ENCODE measurements at places on chromosomes 6 and 20.

DNA sequence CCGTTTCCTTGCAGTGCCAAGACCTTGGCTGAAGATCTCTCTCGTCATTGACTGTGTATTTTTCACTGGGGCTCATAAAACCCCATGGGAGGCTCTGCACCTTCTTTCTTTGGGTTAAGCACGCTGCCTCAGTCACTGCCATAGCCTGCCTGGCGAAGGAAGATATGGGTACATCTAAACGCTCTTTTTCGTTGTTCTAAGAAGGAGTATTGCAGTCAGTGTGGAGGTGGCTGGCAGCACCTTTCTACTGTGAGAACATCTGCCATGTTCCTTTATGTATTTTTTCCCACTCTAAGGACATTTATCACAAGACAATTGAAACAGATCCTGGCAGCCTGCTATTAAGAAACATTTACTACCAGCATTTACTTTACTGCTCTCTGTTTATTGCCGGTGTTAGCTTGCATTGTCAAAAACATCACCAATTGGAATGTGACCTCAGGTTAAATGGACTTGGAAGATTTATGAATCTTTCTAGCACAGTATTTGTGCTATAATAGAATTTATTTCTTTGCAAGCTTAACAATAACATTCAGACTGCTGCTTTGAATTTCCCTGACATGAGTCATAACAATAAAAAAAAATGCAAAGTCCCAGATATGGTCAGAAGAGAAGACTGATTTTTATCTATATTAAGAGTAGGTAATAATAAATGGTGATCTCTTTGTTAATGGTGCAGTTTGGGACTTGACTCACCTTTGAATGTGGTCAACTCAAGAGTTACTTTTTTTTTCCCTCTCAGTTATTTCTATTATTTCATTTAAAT is 62.2 kb upstream of the CLDN20 start:
- no peak for DNase-seq

GRCh38 chr6:3522561-3523260 is 65.9 kb upstream of the SLC22A23 start:
- no peak for DNase-seq

DNA sequence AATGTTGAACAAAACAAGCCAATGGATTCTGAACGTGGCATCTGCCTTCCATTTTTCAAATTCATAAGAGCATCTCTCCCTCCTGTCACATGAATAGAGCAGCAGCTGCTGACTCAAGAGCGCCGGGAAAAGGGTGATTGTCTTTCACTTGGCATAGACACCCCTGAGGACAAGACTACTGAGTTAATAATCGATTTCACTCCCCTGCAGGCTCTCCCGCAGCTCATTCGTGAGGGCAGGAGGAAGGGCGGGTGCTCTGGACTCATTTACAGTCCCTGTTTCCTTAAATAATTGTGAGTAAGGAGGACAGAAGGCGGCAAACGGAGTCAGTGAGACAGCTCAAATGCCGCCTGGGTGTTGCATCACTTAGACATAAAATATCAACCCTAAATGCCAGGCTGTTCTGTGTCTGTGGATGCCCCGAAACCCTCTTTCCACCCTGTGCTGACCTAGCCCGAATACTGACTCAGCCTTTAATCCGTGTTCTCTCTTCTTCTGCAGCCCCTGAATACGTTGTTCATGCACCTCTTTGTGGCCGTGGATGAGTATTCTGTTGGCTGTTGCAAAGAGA is 21.6 kb downstream of the CFAP61 start:
- DNase-seq, result no peak

GRCh38 chr6:32689531-32690501 is 23.4 kb upstream of the HLA-DQB1 start:
- peak; percentile 67 for DNase-seq
